ENCODE measurements at places on chromosomes 7 and 10.

DNA sequence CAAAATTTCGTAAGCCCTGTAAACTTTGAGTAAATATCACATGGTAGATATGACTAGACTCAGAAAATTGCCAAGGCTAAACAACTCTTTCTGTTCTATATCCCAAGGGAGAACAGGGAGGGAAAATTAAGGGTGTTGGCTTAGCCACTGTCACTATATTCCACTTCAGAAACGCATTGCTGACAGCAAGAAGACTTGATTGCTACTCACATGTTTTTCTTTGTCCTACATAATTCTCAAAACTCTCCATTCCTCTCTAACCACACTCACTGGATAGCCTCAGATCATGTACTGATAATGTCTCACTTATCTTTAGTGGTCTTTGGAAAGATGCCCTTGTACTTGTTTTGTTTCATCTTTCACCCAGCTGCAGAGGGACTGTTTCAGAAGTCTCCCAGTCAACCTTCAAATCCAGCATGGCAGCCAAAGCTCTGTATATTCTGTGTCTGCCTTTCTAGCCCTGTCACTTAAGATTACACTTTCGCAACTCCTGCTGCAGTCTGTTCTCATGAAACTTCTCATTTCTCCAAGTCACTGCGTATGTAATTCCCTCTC, 582.4 kb upstream of the FZD8 start:
- no peak for DNase-seq

DNA sequence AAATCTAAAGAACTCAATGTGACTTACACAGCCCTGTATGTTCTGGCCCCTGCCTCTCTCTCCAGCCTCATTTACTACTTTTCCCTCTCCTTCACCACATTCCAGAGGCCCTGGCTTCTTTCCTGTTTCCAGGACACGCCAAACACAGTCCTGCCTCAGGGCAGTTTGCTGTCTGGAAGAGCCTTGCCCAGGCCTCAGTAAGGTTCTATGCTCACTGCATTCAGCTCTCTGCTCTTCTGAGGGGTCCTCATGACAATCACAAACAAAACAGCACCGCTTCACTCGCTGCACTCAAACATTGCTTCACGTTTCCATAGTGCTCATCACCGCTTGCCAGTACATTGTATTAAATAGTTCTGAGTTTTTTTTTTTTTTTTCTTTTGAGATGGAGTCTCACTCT, 35.1 kb upstream of the GARS1 start:
- DNase-seq = no peak

GRCh38 chr10:31693491-31693890, 235.1 kb downstream of the ARHGAP12 start:
- peak; percentile 25 for DNase-seq

DNA sequence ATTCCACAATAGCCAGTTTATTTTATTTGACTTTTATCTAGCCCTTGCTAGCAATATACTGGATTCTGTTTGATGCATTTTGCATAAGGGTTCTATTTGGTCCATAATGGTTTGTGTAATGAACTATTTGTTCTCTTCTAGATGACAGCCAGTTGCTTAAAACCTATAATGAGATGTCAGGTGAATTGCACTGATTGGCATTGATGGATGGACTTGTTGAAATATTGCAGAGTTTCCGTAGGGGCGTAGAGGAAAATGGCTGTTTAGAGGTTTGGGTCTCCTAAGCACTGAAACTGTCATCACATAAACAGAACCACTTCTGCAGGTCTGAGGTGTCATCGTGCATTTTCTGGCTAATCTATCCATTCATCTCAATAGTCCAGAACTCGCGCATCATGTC, 124.9 kb upstream of the HDAC9 start:
- no peak for DNase-seq

GRCh38 chr10:14838582-14839304, 637 bp downstream of the HSPA14 start:
- DNase-seq = peak; percentile 41

Measured in transverse colon (tissue), 4 donors.